ENCODE measurements at places on chromosomes 12 and 14.

- DNase-seq = no peak
These were observed 1202.3 kb downstream of the BCL11B start for GRCh38 chr14:98069712-98070171.

GRCh38 chr14:84228702-84229101, 1301.2 kb upstream of the FLRT2 start:
- DNase-seq = peak; percentile 5

DNA sequence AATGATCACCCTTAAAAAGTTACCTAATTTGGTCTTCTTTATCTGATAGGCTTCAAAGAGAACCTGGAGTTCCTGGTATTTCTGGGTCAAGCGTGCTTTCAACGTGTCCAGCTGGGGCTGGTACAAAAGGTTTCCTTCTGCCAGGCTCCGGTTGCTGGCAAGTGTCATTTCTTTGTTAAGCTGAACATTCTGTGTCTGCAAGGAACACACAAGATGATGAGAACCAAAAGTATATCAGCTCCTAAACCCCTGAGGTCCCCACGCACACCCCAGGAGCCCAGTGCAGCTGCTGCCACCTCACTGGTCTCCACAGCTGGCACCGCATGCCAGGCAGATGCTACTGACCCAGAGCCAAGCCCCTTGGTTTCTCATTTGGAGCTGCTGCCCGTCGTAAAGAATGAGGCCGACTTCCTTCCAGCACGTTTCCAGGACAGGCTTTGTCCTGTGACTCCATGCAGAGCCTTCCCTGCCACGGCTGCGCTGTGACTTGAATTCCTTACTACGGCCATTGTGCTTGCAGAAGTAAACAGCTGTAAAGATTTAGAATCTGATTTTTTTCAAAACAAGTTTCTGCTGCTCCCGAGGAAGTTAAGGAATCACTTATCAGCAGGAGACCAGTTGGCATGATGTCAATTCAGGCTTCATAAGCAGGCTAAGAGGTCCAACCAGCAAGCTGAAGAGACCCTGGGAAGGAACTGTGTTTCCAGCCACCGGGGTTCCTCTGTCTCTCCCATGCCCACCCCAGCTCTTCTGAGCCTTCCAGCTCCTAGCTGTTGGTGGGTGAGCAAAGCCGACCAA, 24.9 kb downstream of the VPS37B start:
- DNase-seq = peak; percentile 52

GRCh38 chr12:3882896-3883564, 9.8 kb upstream of the PARP11 start:
- DNase-seq = peak; percentile 31

- no peak for DNase-seq
These were observed 6.1 kb upstream of the PRKCH start for GRCh38 chr14:61315313-61315712.

DNA sequence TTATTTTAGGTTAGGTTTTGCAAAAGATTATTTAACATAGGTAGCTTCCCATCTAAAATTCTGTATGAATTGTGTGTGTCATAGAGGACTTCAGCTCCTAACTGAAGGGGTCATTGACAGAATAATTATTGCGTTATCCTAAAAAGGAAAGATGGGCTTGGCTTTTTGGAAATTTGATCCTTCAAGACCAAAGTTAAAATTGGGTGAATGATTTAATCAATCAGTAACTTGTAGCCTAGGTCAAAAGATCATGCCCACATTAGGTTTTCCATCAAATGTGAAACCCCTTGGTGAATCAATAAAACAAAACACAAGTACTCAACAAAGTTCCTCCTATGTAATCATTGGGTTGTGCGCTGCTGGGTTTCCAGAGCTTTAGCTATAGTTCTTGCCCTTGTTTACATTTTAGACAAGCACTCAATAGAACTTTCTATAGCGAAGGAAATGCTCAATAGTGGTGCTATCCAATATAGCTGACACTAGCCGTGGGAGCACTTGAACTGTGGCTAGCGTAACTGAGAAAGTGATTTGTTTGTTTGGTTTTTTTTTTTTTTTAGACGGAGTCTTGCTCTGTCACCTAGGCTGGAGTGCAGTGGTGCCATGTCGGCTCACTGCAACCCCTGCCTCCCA, 37.6 kb upstream of the ARHGAP5 start:
- no peak for DNase-seq

- DNase-seq = no peak
These were observed 207.8 kb upstream of the FAR2 start for GRCh38 chr12:28941248-28941647.

- peak; percentile 57 for DNase-seq
These were observed 2.1 kb downstream of the DDN start for GRCh38 chr12:48996794-48997718.

- DNase-seq = peak; percentile 4
These were observed 258.3 kb upstream of the STXBP6 start for GRCh38 chr14:25308244-25308643.

GRCh38 chr12:54420766-54421144, 1.7 kb upstream of the ITGA5 start:
- peak; percentile 81 for DNase-seq

GRCh38 chr14:53701108-53701875, 255.3 kb downstream of the BMP4 start:
- DNase-seq = no peak

- no peak for DNase-seq
These were observed 861.3 kb upstream of the SEL1L start for GRCh38 chr14:82394916-82395315.

DNA sequence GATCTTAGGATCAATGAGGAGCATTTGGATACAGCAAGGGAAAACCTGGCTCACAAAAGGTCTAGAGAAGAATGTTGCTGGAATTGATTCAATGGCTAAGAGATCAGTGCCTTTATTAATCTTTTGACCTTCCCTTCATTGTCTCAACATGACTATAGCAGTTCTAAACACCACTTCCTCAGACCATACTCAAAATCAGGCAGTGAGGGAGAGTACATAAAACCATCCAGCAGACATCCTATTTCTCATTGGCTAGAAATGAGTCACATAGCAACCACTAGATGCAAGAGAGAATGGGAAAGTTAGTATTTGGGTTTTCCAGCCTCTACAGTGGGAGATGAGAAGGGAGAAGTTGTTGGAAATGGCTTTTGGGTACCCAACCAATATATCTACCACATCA, 151.4 kb upstream of the NUDT4 start:
- peak; percentile 16 for DNase-seq

DNA sequence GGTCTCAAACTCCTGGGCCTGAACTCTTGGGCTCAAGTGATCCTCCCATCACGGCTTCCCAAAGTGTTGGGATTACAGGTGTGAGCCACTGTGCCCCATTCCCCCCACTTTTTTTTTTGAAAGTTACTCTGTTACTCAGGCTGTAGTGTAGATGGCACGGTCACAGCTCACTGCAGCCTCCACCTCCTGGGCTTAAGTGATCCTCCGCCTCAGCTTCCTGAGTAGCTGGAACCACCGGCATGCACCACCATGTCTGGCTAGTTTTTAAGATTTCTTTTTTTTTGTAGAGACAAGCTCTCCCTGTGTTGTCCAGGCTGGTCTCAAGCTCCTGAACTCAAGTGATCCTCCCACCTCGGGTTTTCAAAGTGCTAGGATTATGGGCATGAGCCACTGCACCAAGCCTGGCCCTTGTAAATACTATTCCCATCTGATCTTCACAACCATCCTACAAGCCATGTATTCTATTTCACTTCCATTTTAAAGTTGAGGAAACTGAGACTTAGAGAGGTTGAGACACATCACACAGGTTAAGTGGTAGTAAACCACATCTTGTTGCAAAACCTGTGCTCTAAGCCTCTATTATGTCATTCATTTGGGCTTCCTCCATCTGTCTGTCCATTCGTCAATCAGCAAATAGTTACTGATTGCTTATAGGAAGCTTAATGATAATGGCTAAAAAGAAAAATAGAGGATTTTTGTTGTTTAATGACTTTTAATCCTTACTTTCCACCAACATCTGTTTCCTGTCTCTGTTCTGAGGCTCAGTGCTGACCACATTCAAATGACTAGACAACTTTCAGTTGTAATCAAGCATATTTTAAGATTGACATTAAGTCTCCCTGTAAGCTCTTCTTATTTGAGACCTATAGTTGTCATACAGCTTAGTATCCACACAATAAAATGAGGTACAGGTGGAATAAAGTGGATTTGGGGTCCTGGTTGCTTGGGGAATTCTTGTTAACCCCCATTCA, 9.2 kb downstream of the ASCL4 start:
- DNase-seq = no peak

DNA sequence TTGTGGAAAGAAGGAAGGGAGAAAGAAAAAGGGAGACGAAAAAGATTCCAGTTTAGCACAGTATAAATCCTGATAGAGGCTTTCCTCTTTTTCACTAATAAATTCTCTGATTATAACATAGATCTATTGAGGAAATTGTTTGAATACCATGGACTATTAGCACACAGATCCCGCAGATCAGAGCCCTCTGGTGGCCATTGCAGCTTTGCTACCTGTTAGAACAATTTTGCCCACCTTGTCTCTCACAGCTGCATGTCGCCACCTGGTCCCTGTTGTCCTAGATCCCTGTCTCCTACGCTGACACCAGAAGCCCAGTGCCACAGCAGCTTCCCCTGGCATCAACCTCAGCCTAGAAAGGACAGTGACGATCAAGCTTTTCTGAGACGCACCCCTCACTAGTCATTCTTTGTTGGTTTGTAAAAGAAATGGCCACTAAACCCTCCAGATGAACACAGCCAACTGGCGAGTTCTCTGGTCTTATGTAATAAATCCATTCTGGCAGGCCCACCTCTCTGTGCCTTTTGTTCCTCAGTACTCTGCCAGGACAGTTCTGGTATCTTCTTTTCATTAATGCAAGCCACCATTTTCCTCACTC, 9.9 kb downstream of the GPHB5 start:
- peak; percentile 15 for DNase-seq

DNA sequence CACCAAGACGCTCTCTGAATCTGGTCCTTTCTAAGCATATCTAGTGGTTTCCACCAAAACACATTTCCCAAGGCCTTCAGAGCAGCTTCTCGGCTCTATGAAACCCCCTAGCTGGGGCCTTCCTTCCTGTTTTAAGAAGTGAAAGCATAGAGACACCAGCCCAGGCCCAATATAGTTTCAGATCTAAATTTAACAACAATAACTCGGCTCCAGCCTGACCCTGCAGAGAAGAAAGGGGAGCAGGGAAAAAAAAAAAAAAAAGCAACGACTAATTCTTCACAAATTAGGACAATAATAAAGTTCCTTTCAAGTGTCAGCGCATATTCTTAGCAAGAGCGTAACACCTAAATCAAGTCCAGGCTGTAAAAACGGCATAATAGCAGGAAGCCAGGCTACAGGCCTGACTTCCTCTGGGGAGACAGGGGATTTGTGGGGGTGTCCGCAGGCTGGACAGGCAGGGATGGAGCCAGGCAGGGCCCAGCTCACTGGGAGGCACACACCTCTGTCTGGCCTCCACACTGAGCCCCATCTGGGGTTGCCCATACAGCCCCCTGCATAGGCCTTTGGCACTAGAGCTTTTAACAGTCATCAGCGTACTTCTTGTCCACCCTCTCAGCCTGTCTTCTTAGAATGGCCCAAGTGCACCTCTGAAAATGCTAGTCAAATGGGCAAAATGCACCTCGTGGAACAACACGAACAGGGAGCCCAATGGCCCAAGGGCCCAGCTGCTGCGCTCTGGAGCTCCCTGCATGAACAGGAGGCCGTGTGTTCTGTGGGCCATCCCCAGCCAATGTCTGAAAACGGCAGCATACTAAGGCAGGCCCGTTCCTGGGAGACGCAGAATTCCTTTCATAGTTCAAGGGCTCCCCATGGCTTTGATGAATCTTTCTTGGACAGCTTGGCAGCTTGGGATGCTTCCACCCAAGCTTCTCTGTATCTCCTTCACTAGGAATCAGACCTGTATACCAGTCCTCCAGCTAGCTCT, 772.9 kb downstream of the MED13L start:
- no peak for DNase-seq

DNA sequence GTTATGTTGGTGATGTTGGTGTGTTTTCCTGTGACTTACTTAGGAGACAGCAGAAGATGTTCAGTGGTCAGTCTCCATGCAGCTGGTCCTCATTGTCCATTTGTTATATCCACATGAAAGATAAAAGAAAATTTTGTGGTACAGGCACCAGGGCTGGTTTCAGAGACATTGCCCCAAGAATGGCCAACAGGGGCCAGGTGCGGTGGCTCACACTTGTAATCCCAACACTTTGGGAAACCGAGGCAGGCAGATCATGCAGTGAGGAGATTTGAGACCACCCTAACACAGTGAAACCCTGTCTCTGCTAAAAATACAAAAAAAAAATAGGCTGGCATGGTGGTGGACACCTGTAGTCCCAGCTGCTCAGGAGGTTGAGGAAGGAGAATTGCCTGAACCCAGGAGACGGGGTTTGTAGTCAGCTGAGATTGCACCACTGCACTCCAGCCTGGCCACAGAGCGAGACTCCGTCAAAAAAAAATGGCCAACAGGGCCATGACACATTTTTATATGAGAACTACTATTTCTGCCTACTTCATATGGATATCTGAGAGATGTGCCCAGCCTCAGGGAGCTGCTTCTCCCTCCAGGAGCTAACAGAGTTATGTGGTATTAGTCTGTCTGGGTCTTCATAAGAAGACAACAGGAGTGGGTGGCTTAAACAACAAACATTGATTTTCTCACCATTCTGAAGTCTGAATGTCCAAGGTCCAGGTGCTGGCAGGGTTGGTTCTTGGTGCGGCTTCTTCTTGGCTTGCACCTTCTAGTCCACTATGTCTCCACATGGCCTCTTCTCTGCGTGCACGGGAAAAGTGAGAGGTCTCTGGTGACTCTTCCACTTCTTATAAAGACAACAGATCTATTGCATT, 821.7 kb downstream of the TMEM121 start:
- no peak for DNase-seq

GRCh38 chr12:52222692-52223091, 10.4 kb upstream of the KRT7 start:
- no peak for DNase-seq

DNA sequence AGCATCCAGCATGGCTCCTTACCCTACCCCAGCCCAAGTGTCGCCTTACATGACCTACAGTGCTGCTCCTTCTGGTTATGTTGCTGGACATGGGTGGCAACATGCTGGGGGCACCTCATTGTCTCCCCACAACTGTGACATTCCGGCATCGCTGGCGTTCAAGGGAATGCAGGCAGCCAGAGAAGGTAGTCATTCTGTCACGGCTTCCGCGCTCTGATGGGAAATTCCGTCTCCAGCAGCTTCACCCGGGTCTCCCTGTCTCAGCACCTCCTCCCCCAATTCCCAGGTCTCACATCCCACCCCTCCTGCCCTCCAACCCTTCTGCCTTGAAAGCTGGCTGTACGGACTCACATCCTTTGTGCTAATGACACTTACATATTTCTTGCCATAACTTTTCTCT, 14.6 kb downstream of the PAX9 start:
- no peak for DNase-seq

GRCh38 chr12:19971361-19972280, 396.7 kb upstream of the PDE3A start:
- peak; percentile 64 for DNase-seq
